ENCODE measurements at places on chromosomes 1 and 21.

- peak; percentile 51 for DNase-seq
Observed at GRCh38 chr21:36028127-36029069, 31.9 kb downstream of the SETD4 start.

- no peak for DNase-seq
Observed at GRCh38 chr1:221858818-221859611, 117.1 kb upstream of the DUSP10 start.

DNA sequence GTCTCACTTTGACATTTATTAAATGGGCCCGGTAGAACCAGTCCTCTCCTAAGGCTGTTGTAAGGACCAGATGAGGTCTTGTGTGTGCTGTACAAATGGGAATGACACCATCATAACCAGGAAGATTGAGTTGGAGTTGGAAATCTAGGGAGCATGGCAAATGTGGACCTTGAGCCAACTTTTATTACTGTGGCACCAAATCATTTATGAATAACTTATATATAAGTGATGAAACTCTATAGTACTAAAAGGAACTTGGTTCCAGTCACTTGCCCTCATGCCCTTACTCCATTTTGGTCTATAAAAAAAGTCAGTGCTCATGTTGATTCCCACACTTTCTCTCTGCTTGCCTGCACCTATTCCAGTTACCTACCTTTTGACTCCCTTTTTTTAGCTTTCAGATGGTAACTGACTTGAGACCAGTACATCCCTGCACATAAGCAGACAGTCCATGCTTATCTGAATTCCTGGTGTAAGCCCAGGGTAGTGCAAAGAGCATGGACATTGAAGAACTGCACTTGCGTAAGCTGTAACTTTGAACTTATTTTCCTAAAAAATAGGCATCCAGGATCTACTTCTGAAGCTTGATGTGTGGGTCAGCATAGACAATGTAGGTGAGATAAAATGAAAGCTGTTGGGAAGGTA is 210.6 kb downstream of the PBX1 start:
- DNase-seq, result no peak

GRCh38 chr1:2824999-2825398 is 23.5 kb upstream of the TTC34 start:
- no peak for DNase-seq

DNA sequence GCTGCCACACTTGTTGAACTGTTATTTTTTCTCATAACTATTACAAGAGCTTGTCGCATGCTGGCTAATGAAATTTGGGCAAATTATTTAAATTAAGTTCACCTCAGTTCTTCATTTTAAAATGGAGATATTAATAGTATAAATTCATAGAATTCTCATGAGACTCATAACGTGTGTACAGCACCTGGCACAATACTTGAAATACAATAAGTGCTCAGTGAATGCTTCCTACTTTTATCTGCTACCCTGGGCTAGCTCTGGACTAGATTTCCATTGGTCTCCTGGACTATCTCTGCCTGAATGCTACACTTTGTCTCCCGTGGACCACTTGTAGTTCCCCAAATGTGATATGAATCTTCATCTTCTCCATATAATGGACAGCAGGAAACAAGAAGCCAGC is 919 bp downstream of the SLAMF6 start:
- no peak for DNase-seq

DNA sequence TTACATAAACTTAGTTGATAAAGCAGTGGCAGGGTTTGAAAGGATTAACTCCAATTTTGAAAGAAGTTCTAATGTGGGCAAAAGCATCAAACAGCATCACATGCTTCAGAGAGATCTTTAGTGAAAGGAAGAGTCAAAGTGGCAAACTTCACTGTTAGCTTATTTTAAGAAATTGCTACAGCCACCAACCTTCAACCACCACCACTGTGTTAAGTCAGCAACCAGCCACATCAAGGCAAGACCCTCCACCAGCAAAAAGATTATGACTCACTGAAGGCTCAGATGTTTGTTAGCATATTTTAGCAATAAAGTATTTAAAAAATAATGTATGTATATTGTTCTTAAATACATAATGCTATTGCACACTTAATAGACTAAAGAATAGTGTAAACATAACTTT is 21.3 kb upstream of the MAGI3 start:
- DNase-seq, result no peak

DNA sequence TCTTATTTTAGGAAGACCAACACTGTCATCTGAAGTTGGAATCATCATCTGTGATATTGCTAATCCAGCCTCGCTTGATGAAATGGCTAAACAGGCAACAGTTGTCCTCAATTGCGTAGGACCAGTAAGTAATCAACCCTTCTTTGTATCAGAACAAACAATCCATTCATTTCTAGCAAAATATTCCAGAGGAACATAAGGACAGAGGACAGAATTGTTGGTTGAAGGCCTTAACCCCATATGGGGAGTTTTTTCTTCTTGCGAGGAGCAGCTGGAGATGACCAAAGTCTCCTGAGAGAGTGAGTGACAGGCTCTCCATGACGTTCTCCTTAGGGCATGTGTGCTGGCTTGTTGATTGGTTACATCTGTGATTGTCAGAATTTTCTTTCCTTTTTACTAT is 2.7 kb downstream of the SCCPDH start:
- no peak for DNase-seq

GRCh38 chr1:33469691-33470090 is 2.8 kb upstream of the ZSCAN20 start:
- no peak for DNase-seq

DNA sequence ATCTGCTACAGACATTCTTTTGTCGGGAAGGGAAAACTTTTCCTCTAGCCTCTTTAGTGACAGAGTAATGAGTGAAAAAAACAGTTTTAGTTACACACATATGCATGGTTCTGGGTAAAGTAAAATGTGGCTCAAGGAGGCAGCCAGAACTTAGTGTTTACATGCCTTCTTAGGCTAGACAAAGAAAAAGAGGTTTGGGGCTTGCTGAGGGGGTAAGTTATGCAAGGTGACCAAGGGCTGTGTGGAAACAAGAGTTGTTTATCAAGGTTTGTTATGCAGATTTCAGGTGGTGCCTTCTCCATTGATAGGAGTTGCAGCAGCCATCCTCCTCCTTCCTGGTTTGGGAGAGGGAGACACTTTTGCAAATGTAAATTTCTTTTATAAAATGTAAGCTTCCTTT is 66.5 kb upstream of the RAB3GAP2 start:
- DNase-seq, result no peak

DNA sequence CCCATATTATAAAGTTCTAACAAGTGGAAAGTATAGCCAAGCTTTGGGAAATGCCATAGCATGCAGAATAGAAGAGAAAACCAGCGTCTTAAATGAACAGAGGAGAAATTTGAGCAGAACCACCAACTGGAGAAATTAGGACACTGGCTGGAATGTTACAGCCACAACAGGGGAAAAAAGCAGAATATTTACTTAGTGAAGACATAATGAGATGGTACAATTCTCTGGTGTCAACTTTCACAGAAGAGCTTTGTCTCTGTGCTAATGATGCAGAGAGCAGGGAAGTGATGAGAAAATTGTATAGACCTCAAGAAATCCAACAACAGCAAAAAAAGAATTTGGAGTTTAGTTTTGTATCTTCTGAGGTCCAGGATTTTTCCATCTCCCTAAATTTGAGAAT is 249.7 kb downstream of the KIF26B start:
- DNase-seq, result no peak

GRCh38 chr21:44379515-44379848 is 26.1 kb downstream of the TRPM2 start:
- no peak for DNase-seq

- peak; percentile 85 for DNase-seq
Observed at GRCh38 chr1:25232027-25232865, at the start of gene SYF2. Gene SYF2, minus strand, starts transcription at chr1:25232502. Its CDS starts 35 bp downstream, at chr1:25232467.

DNA sequence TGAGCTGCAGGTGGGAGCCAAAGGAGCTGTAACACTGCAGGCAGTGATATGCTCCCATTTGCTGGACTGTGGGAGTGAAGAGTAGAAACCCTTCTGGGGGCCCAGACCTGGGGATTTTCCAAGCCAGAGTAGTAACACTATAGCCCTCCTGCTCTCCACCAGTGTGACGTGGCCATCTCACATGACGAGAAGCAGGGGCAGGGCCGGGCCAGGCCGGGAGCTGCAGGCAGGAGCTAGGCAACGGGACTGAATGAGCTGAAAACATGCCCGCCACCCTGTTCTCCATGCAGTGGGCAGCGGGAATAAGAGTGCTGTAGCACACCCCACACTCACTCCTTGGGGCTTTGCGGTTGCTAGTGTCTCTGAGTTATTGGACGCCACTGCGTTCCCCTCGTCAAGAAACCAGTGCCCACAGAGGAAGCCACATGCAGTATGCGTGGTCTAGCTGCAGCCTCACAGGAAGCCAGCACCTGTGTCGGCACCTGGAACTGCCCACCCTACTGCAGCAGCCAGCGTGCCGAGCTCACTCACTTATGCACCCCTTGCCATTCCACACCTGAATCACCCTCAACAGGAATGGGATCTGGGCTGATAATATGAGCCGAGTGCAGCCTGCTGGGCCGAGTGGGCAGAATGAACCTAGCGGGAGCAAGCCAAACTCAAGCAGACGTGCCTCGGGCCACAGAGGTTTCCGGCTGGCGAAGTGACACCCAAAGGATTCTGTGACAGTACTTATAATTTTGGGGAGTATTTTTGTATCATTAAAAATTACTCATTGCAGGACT is 1389.6 kb downstream of the KCNT2 start:
- DNase-seq, result no peak

- DNase-seq, result no peak
Observed at GRCh38 chr1:153612111-153612754, 704 bp downstream of the S100A16 start.

GRCh38 chr1:94727846-94728715 is 92.1 kb upstream of the SLC44A3 start:
- no peak for DNase-seq

GRCh38 chr21:46424621-46425020 is 34.1 kb upstream of the DIP2A start:
- no peak for DNase-seq

DNA sequence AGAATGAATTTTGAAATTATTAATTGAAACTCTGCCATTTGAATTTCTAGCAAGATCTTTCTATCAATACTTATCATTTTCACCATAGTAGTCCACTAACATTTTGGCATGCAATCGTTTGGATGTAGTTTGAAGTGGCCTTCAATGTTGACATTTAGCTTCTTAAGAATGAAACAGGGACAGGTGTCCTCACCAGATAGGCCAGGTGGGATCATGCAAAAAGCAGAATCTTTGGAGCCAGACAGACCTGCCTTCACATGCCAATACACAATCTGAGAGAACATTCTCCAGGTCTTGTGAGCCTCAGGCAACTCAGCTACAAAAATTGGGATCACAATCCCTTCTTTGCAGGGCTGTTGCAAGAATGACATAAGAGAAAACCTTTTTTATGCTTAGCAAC is 18.3 kb upstream of the HSPA13 start:
- no peak for DNase-seq

DNA sequence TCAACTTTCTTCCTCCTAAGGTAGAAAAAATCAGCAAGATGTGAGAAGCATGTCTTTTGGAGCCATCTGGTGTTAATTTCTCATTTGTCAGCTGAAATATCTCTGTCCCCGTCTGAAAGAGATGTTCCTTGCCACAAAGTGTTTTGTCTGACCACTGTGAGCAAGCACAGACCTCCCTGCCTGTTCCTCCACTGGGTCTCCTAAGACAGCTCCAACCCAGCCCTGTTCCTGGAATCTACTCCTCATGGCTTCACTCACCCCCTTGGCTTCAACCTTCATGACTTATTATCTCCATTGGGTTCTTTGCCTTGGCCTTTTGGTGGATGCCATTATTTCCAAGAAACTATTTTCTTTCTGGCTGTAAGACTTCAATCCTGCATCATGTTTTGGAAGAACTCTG is 65.7 kb upstream of the CACHD1 start:
- DNase-seq, result no peak

DNA sequence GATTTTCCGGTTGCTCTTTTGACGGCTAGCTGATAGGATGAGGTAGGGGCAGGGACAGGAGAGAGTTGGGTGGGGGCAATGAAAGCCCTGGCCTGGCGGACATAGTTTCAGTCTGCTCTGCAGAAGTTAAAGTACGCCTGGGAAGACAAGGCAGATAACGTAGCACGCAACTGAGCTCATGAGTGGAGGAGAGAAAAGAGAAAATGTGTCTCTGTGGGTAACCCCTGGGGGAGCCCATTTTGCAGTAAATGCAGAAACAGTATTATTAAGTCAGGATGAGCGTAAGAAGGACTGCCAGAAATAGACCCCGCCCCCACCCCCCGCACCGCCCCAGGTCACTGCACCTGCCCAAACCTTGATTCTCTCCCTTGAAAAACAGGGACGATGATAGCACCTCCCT is 51.7 kb upstream of the TARBP1 start:
- no peak for DNase-seq

- no peak for DNase-seq
Observed at GRCh38 chr1:200893411-200893901, 1.2 kb upstream of the INAVA start.

DNA sequence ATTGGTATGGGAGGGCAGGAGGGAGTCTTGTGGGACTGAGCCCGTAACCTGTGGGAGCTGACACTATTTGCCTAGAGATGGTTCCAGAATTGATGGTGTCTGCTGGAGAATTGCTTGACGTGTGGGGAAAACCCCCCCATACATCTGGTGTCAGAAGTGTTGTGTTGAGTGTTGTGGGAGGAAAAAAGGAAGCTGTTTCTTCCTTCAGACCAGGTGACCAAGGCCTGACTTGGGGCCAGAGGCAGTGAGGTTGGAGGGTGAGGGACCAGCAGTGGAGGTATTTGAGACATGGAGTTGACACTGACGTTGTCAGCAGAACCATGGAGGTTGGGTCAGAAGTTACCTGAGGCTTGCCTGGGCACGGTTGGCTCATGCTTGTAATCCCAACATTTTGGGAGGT is 8.3 kb downstream of the SHISAL2A start:
- DNase-seq, result peak; percentile 67

DNA sequence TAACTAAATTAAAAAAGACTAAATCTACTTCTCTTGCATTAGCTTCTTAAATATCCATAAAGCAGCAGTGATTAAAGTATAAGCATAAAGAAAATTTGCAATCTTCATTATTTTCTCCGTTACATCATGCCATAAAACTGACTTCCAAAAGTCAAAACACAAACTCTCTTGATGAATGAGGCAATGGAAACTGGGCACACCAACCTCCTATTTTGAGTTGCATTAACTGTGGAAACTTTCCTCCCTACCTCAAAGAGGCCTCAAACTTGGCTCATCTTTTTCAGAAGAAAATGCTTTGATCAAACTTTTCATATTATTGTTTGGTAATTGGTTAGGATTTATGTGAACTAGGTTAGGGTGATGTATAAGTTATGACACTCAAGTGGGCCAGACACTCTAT is 4.1 kb upstream of the BTG3 start:
- DNase-seq, result no peak

All from stimulated activated naive B cell treated with anti-CD40 and anti-IgM and Interleukin-4, amounts not matched to agents 10 μg/mL and 1 μg/mL and 100 μg/mL, for 72 hours (primary cell).